ENCODE measurements at places on chromosomes 6 and 20.

GRCh38 chr6:134756374-134757025 lies 193.4 kb downstream of the ALDH8A1 start:
- DNase-seq, result no peak

GRCh38 chr20:64220420-64220819 lies 35.1 kb upstream of the PCMTD2 start:
- no peak for DNase-seq

DNA sequence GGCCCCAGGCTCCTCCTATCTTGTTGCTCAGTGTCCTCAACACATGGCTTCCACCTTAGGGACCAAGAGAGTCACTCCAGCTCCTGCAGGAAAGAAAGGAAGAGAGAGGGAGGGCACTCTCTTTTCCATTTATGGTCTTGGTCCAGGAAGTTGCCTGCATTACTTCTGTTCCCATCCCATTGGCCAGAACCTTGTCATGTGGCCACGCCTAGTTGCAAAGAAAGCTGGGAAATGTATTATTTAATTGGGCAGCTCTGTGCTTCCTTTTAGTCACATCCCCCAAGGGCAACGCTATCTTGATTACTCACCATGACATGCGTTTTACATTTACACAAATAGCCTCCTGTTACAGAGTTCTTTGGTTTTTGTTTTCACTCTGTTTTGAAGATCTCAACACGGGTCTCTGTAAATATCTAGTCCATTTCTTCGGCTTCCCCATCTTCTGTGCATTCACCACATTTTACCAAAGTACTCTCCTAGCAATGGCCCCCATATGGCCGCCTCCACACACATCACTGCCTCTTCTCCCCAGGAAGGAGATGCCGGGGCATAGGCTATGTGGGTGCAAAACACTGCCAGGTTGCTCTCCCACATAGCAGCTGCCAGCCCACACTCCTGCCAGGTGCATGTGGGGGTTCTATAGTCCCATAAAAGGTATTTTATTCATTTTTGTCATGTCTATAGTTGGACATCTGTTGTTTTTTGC lies 35.7 kb upstream of the ZMYND8 start:
- DNase-seq, result peak; percentile 98

DNA sequence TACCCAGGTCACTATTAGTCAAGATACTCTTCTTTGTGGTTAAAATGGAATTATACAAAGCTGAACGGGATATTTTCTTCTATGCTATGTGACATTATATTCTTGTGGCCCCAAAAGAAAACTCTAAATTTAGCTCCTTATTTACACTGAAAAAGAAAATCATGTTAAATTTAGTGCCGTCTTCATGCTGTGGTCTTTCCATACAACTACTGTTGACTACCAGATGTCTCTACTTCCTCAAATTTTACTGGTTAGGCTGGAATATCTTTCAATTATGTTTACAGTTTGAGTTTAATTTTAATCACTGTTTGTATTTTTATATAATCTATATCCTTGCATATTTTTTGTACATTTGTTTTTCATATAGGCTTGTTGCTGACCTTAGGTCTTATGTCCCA lies 95.6 kb upstream of the FOXO3 start:
- DNase-seq, result no peak

DNA sequence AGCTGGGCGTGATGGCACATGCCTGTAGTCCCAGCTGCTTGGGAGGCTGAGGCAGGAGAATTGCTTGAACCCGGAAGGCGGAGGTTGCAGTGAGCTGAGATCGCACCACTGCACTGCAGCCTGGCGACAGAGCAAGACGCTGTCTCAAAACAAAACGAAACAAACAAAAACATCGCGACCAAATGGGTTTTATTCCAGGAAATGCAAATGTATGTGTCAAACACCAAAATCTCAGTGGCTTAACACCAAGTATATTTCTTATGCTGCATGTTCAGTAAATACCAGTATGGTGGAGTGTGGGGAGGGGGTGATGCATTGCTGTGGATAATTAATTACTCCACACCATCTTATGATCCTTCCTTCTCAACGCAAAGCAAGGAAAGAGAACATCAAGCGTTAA lies 28.1 kb downstream of the ACTR5 start:
- no peak for DNase-seq

GRCh38 chr6:130293800-130294199 lies 71.0 kb upstream of the SAMD3 start:
- DNase-seq, result peak; percentile 77

- DNase-seq, result peak; percentile 13
Measured at GRCh38 chr6:25233226-25233625, 45.9 kb upstream of the CARMIL1 start.

- no peak for DNase-seq
Measured at GRCh38 chr6:92582211-92582610, 837.1 kb downstream of the EPHA7 start.

DNA sequence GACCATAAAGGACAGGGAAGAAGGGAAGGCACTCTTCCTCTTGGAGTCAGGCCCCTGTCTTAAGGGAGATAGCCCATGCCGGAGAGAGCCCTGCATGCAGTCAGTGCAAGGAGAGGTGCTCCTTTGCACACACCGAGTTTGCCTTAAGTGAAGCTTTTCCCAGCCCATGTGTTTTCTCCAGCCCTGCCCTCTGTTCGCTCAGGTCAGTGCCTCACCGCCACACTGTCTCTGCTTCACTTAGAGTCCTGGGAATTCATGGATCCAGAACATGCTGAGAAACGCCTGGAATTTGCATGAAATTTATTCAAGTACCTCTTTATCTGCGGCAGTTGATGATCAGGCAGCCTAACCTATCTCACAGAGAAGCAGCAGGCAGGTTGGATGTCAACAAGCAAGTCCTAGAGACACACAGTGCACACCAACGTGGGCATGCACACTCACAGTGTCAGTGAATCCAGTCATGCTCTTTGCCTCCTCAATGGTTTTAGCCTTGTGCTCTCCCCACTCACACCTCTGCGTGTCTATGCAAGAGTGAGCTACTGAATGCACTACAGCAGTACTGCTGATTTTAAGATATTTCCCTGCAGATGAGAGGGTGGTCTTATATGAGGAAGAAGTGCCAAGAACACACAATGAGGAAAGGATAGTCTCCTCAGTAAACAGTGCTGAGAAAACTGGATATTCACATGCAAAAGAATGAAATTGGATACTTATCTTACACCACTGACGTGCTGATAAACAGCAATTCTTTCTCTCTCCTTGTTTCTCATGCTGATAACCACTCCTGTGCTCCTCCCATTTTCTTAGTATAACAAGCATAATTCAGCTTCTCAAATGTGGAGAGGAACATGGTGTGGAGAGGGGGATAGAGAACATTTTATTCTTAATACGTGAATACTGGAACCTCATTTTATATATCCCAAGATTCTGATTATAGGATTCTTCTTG lies 295.1 kb upstream of the CDYL start:
- DNase-seq, result no peak

GRCh38 chr20:17856024-17856564 lies 112.5 kb downstream of the SNX5 start:
- DNase-seq, result no peak

- no peak for DNase-seq
Measured at GRCh38 chr20:32476684-32477593, 108.2 kb downstream of the NOL4L start.

DNA sequence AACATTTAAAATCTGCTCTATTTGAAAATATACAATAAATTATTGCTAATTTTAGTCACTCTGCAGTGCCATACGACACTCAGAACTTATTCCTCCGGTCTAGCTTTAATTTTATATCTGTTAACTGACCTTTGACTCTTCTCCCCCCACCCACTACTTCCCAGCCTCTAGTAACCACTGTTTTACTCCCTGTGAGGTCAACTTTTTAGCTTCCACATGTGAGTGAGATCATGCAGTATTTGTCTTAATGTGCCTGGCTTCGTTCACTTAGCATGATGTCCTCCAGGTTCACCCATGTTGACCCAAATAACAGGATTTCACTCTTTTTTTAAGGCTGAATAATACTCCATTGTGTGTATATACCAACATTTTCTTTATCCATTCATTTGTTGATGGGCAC lies 80.8 kb downstream of the RPP40 start:
- DNase-seq, result no peak

DNA sequence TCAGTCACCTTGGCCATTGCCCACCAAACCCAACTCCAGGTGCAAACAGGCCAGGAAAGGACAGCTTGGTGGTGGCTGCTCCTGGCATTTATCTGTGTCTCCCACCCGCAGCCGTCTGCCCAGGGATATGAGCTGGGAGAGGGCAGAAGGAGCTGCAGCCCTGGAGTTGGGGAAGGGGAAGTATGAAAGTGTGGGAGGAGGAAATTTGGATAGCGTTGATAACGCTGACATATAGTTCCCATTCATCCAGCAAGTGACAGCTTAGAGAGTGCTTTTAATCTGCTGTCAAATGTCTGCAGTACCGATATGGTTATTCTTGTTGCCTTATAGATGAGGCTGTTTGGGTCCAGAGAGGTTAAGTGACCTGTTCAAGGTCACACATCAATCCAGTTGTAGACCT lies 741 bp downstream of the KCNK16 start:
- DNase-seq, result no peak

DNA sequence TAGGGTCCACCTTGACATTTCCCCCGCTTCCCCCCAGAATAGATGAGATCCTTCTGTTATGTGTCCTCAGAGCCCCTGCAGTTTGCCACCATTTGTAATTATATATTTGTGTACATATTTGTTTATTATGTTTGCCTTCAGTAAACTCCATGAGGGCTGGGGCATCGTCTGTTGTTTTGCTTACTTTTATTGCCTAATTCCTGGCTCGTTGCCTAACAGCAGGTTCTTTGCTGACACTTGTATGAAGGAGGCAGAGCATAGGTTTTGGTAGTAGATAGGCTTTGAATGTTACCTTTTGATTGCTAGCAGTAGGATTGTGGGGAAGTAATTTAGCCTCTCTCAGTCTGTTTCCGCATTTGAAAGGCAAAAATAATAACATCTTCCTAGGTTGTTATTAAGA lies 9.9 kb downstream of the MAP3K4 start:
- DNase-seq, result peak; percentile 28

GRCh38 chr20:38119446-38119845 lies 45.6 kb downstream of the TGM2 start:
- no peak for DNase-seq
